ENCODE measurements at places on chromosomes 13 and 19.

DNA sequence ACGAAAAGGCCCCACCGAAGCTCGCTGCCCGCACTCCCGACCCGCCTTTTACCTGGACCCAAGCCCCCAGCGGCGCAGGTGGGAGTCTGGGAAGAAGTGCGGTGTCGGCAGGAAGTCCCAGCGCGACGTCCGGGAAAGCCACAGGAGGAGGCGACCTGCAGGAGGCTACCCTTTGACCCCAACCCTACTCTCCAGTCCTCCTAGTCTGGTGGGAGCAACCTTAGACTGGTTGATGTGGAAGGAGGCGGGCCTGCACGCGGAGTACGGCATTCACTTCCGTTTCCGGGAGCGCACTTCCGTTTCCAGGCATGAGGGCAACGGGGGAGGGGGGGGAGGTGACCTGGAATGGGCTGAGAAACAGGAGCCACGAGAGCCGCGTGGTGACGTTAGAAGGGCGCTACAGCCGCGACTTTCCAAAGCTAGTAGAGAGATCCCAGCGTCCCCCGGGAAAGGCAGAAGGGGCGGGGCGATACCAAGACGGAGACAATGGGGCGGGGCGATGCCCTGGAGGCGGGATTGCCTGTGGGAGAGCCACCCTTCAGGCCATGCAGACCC lies 28.5 kb downstream of the ZNF266 start:
- DNase-seq = no peak

DNA sequence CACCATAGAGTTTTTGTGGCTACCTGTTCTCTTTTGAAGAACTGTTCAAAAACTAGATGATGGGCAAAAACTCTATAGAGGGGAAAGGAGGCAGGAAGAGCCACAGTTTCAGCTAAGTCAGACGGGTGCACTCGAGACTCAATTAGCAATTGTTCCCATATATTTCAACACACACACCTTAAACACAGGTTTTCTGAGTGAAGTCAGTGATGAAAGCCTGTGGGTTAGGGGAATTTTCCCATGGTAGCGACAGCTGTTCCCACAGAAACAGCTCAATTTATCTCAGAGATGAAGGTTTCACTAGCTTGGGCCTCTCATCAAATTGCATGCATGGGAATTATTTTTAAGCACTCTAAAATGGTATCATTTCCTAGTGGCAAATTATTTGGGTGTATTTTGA lies 143.4 kb downstream of the ZIC5 start:
- DNase-seq = no peak

GRCh38 chr19:56504581-56504980 lies 3.1 kb upstream of the ZNF471 start:
- no peak for DNase-seq

DNA sequence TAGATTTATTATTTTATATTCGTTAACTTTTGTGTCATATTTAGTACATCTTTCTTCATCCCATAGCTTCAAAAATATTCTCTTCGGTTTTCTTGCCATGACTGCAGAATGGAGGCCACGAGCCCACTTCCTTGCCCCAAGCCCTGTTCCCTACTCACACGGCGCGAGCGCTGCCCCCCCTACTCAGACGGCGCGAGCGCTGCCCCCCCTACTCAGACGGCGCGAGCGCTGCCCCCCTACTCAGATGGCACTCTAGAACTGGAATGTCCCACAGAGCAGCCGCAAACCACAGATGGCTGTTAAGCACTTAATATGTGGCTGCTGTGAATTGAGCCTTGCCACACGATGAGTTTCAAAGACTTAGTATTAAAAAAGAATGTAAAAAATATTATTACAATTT lies 102.2 kb upstream of the PEG3 start:
- DNase-seq = no peak

DNA sequence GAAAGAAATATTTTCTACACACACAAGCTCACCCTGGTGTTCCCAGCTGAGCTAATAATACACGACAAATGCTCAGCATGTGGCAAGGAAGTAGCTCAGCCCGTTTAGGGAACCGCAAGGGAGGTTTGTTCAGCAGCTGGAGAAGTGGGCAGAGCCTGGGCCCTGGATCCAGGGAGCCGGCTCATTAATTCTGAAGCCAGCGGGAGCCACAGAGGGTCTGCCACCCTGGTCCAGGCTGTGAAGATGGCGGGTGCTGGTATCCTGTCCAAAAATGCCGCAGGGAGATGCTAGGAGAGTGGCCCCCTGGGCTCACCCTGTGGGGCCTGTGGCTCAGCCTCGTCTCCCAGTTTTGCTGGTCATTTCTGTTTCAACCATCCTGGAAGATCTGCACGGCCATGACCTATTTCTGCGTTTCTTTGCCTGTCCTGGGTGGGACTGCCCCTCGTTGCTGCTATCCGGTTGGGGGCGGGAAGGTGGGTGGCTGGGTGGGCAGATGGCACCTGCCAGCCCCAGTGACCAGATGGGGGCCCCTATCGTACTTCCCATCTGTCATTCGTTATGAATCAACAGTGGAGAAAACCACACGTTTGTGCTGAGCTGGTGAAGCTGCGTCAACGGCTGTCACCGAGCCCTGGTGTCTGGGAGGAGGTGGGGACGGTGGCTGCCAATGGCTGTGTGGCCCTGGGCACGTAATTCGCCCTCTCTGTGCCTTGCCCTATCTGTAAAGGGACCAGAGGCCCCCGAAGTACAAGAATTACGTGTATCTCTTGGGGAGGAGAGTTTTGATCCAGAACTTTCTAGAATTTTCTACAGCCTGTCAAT lies 2.7 kb upstream of the GNA15 start:
- no peak for DNase-seq

- DNase-seq = no peak
Observed at GRCh38 chr19:54536956-54537355, 34.3 kb downstream of the LAIR2 start.

DNA sequence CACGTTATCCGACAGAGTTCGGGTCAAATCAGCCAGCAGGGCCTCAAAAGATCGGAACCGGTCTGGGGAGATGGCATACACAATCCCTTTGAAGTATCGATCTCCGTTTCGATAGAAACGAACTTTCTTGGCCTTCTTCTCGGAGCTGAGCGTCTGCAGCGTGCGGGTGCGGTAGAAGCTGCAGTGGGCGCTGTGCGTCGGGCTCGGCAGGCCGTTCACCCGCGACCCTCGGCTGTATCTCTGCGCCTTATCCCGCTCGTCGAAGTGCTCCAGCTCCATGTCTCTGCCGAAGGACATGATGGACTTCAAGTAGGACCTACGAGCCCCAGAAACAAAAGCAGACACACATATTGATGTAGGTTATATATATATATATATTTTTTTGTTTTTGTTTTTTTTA lies 5.3 kb downstream of the DCLK1 start:
- no peak for DNase-seq

DNA sequence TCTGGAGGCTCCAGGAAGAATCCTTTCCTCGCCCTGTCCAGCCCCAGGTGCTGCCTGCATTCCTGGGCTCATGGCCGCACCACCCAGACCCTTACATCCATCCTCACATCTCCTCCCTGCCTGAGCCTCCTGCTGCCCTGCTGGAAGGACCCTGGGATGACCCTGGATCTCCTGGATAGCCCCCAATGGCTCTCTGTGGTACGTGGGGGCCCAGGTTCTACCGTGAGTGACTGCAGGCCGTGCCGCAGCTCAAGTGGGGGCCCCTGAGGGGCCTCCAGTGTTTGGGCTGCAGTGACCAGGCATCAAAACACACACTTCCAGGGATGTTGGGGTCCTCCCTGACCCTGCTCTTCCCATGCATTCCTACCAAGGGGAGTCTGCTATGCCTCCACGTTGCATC lies 8.3 kb upstream of the MCF2L start:
- no peak for DNase-seq

GRCh38 chr13:31965361-31966066 lies 66.1 kb upstream of the FRY start:
- DNase-seq = peak; percentile 5

GRCh38 chr19:44624840-44625354 lies 11.5 kb downstream of the IGSF23 start:
- DNase-seq = no peak

- no peak for DNase-seq
Observed at GRCh38 chr19:55256562-55257460, 2.0 kb downstream of the PPP6R1 start.

- DNase-seq = no peak
Observed at GRCh38 chr13:73169971-73170370, 111.2 kb downstream of the KLF5 start.

GRCh38 chr19:13712767-13713201 lies 51.5 kb upstream of the MRI1 start:
- no peak for DNase-seq

DNA sequence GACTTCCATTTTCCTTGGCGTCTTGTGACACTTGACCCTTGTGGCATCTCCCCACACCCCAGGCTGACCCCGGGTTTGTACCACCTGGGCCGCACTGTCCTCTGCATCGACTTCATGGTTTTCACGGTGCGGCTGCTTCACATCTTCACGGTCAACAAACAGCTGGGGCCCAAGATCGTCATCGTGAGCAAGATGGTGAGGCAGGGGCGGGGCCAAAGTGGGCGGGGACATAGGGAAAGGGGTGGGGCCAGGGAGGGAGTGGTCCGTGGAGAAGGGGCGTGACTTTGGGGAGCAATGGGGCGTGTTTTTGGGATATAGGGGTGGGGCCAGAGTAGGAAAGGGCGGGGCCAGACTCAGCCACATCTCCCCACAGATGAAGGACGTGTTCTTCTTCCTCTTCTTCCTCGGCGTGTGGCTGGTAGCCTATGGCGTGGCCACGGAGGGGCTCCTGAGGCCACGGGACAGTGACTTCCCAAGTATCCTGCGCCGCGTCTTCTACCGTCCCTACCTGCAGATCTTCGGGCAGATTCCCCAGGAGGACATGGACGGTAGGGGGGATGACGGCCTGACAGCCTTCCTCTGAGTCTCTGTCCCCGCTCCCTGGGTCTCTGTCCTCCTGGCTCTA lies 42.8 kb downstream of the TRPM4 start:
- DNase-seq = no peak

- no peak for DNase-seq
Observed at GRCh38 chr19:17101686-17102628, 26.4 kb downstream of the MYO9B start.

DNA sequence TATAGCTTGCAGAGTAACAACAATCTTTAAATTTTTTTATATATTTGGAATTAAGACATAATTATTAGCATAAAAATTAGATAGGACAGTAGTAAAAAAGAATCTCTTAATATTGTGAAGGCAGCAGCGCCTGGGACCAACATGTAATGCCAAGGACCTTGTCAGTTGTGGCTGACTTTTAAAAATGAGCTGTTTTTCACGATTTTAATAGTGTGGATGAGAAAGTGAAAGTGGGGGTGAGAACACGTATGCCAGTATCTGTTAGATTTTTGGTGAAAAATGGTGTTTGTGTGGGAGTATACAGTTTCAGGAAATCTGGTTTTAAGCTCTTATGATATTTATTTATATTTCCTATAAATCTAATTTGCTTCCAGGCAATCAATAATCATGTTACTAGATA lies 125.2 kb downstream of the LMO7 start:
- no peak for DNase-seq

Data from glomerular endothelial cell (primary cell).